ENCODE measurements at places on chromosomes 1 and 21.
A peak's percentile ranks its signal among the peaks of the same experiment; 100 is the strongest.

- peak; percentile 9 for DNase-seq
These were observed 32.7 kb upstream of the ETV3 start for GRCh38 chr1:157170677-157171515.

GRCh38 chr1:30895382-30895943 is 13.1 kb downstream of the SDC3 start:
- DNase-seq = no peak

DNA sequence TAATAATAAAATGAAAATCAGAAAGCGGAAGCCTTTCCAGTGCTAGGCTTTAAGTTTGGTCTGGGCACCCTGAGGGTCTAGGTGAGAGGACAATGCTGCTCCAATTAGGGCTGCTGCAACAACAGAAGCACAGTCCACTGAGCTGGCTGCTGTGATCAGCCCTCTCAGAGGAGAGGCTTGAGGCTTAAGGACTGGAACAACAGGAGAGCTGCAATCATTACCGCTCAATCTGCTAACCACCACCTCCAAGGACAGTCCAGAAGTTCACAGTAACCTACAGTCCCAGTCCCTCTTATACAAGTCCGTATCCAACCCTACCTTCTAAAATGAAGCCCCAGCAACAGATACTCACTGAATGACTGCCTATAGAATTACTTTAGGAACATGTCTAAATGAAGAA is 62.1 kb downstream of the USP24 start:
- no peak for DNase-seq

GRCh38 chr21:19343711-19344110 is 940.1 kb upstream of the TMPRSS15 start:
- no peak for DNase-seq

GRCh38 chr21:37415939-37416338 is 49.4 kb downstream of the DYRK1A start:
- no peak for DNase-seq

DNA sequence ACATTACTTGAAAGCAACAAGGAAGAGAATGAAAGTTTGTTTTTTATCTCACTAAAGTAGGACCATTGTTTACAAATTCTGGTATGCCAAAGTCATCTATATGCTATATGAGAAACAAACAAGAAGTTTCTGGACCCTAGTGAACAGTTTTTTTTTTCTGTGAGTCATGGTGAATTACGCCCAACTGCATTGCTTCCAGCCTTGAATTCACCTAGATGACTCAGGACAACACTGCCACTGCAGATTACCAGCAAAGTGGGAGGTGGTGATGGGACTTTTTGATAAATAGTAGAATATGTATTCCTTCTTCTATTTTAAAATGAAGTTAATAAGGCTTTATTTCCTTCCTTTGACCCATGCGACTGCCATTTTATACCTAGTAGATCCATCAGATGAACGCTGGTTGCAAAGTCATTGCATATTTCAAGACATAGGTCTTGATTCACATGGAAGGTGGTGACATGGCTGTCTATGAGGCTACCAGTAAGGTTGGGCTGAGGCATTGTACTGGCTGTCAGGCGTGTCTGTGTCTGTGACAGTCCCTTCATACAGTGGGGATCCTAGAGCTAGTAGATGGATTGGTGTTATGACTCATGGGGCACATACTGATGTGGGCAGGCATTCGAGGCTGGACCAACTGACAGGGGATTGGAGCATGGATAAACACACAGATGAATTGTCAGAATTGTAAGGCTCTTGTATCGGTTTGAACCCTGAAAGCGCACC is 49.1 kb upstream of the APOBEC4 start:
- peak; percentile 12 for DNase-seq

GRCh38 chr1:43317817-43318471 is 17.2 kb downstream of the TIE1 start:
- DNase-seq = no peak

DNA sequence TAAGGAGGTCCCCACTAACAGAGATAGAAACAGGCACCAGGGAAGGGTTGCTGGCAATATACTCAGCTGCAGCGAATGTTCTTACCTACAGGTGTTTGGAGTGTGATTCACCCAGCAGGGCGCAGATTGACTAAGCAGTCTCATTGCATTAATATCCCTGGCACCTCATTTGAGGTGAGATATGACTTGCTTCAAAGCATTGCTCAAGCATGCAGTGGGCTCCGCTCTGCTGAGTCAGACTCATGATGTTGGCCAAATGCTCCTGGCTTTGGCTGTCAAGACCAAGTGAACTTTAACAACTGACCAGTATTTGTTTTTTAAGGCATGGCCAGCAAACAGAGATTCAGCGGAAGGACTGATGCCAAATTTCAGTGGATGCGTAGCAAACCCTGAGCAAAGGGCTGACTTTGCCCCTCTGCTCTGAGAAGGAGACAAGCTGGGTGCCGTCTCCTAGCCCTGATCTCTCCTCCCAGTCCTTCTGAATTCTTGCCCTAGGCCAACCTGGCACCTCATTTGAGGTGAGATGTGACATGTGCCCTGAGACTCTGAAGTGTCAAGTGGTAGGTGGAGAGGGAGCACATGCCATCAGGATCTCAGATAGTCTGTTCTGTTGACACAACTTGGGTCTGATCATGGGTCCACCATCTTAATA is 187.1 kb upstream of the COA6 start:
- peak; percentile 10 for DNase-seq

DNA sequence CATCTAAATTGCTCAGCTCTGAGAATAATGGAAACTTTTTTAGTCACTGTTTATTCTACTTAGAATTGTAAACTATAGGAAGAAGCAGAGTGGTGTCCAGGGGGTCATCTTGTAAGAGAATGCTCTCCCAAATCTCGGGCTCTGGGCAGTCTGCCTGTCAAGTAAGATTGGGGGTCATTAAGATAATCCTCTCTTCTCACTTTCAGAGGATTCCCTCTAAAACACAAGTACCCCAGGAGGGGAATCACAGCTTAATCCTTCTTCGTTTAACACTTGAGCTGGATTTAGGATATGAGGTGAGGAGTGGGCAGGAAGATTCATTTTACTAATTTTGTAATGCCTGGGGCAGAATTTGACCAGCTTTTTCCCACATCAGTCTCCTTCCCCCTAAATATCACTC is 81.2 kb downstream of the RPS6KA1 start:
- no peak for DNase-seq

GRCh38 chr1:59827055-59827643 is 12.4 kb downstream of the HOOK1 start:
- no peak for DNase-seq

DNA sequence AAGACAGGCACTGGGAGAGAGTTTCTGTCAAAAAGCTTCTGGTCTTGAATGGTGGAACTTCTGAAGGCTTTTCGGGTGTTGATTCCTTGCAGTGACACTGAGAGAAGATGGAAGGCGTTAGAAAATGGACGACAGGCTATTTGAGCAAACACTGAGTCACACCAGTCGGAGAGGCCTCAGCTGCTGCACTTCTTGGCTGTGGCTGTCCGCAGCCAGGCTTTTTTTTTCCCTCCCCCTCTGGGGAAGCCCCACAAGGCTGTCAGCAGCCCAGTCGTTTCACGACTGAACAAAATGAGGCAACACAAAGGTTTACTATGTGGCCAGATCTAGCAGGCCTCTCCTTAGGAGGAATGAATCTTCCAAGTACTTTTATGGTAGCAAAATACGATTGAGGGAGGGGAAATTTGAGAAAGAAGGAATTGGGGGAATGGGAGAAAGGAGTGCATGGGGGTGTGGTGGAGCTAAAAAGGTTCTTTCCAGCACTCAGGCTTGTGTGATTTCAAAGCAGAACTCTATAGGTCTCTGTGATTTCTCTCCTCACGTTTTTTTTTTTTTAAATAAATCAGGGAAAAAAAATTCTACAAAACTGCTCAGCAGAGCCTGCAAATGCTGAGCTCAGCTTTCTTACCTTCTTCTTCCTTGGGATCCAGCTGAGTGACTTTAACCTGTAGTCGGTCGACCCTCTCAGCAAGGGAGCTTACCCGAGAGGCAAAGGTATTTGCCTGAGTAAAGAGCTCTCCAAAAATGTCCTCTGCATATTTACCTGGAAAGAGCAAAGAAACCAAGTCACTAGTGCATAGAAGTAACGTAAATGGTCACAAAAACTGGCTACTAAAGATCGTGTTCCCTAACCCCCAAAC is 26.1 kb downstream of the GPR3 start:
- DNase-seq = peak; percentile 93

GRCh38 chr1:64010316-64010715 is 193.1 kb upstream of the UBE2U start:
- DNase-seq = no peak

DNA sequence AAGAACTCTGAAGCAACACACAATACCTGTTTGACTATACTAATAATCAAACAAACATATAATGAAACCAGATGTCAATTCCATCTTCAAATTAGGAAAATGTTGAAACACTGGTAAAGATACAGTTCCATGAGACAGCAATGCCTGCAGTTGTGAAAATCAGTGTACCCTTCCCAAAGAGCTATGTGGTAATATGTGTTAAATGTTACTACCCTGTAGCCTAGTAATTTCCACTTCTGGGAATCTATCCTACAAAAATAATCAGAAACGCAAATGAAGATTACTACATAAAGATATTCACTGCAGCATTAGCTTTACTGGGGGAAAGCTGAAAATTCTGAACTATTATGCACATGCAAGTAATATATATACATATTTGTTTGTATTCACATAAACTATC is 16.9 kb downstream of the GLIS1 start:
- DNase-seq = no peak
